IPS DF 6.9 (cell line): ENCODE measurements at places on chromosomes 13 and 19.

- DNase-seq = no peak
- no peaks in the 10 kb centered on the region for H3K36me3 ChIP-seq
- H3K4me3 ChIP-seq = no peak overlapping the region
- peaks cover 2% of the 10 kb centered on the region; the same call in 1 of the 2 replicates for H3K4me1 ChIP-seq
- H3K27me3 ChIP-seq = no peaks in the 10 kb centered on the region
- no peak overlapping the region for H3K27ac ChIP-seq
Observed at GRCh38 chr19:2552859-2553258, 76.9 kb downstream of the GADD45B start.

- no peaks in the 10 kb centered on the region for H3K27me3 ChIP-seq
- no peak overlapping the region for H3K27ac ChIP-seq
- DNase-seq = no peak
- H3K36me3 ChIP-seq = peaks cover 15% of the 10 kb centered on the region
- no peaks in the 10 kb centered on the region for H3K4me1 ChIP-seq
- H3K4me3 ChIP-seq = no peak overlapping the region
Observed at GRCh38 chr19:5893907-5894703, 9.5 kb downstream of the NDUFA11 start.

DNA sequence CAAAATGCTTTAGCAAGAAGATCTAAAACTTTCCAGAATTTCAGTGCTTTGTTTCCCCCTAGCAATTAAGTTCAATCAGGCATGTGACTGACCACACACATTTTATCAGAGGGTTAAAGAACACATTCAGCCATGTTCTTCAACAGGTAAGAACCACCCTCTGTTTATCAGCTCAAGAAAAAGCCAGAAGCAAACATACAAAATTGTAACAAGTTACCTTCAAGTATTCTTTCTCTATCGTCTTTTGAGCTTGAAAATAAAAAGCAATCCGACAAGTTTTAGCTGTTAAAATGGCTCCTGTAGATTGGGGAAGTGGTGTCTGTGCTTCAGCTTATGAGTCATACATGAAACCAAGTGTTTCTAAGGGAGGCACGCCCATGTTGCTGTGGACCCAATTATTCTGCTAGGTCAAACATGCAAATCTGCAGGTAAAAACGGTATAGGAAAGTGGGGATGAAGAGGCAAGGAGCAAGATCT is at the start of gene ELF1:
ELF1 (minus strand) TSS at position 306 of the 477 bp plus-strand sequence. CDS start 37,262 bp downstream, outside the sequence.
- no peaks in the 10 kb centered on the region for H3K36me3 ChIP-seq
- H3K4me3 ChIP-seq = no peak within 1 kb of the TSS
- no peaks in the 10 kb centered on the region for H3K27me3 ChIP-seq
- DNase-seq = no peak

GRCh38 chr13:50616101-50616500 is 227.4 kb downstream of the DLEU7 start:
- no peaks in the 10 kb centered on the region for H3K36me3 ChIP-seq
- no peak overlapping the region for H3K4me3 ChIP-seq
- H3K27ac ChIP-seq = no peak overlapping the region
- H3K27me3 ChIP-seq = no peaks in the 10 kb centered on the region

GRCh38 chr19:16797876-16798275 is 31.3 kb upstream of the SIN3B start:
- DNase-seq = no peak
- no peaks in the 10 kb centered on the region for H3K36me3 ChIP-seq
- H3K27ac ChIP-seq = no peak overlapping the region
- no peaks in the 10 kb centered on the region for H3K27me3 ChIP-seq
- H3K4me1 ChIP-seq = no peaks in the 10 kb centered on the region

DNA sequence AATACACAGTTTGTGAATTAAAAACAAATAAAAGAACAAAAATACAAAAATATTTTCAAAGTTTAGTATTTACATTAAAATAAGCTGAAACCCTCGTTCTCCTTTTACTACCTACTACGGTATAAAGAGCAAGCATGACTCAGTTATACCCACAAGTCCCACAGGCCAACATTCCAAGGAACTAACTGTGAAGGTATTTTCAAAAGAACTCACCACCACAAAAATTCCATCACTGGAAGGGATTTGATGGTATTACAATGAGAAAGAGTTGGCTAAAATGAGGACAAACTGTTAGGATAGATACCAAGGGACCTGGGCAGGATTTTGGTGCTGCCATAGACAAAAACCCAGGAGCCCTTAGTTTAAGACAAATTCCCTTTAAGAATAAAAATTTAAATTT is 122.7 kb downstream of the TBC1D4 start:
- peaks cover 1% of the 10 kb centered on the region; the same call in 1 of the 2 replicates for H3K4me1 ChIP-seq
- H3K4me3 ChIP-seq = no peak overlapping the region
- H3K36me3 ChIP-seq = no peaks in the 10 kb centered on the region
- no peak overlapping the region for H3K27ac ChIP-seq

GRCh38 chr13:41774605-41775218 is 186.2 kb downstream of the VWA8 start:
- DNase-seq = no peak
- no peaks in the 10 kb centered on the region for H3K27me3 ChIP-seq
- H3K36me3 ChIP-seq = no peaks in the 10 kb centered on the region
- H3K4me3 ChIP-seq = no peak overlapping the region
- H3K4me1 ChIP-seq = no peaks in the 10 kb centered on the region

GRCh38 chr19:11264452-11265176 is 2.3 kb upstream of the DOCK6 start:
- H3K4me1 ChIP-seq = peaks cover 2% of the 10 kb centered on the region; the same call in 1 of the 2 replicates
- H3K27ac ChIP-seq = no peak overlapping the region
- no peak for DNase-seq
- H3K27me3 ChIP-seq = no peaks in the 10 kb centered on the region

DNA sequence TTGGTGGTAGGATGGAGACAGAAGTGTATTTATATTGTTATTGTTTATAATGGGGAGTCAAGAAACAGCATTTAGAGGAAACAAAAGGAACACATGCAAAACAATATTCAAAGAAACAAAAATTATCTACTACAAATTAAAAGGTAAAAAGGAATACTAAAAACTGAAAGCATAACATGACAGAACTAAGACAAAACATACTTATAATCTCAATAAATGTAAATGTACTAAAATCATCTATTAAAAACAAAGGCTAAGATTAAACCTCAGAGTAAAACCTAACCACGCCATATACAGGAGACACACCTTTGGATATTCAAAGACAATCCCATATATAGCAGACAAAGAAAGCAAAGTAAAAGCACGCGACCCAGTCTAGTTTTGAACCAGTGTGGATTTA is 273.6 kb downstream of the ABCC4 start:
- H3K36me3 ChIP-seq = no peaks in the 10 kb centered on the region
- no peak for DNase-seq
- no peaks in the 10 kb centered on the region for H3K27me3 ChIP-seq
- H3K4me3 ChIP-seq = no peak overlapping the region
- no peaks in the 10 kb centered on the region; the same call in 1 of the 2 replicates for H3K4me1 ChIP-seq

DNA sequence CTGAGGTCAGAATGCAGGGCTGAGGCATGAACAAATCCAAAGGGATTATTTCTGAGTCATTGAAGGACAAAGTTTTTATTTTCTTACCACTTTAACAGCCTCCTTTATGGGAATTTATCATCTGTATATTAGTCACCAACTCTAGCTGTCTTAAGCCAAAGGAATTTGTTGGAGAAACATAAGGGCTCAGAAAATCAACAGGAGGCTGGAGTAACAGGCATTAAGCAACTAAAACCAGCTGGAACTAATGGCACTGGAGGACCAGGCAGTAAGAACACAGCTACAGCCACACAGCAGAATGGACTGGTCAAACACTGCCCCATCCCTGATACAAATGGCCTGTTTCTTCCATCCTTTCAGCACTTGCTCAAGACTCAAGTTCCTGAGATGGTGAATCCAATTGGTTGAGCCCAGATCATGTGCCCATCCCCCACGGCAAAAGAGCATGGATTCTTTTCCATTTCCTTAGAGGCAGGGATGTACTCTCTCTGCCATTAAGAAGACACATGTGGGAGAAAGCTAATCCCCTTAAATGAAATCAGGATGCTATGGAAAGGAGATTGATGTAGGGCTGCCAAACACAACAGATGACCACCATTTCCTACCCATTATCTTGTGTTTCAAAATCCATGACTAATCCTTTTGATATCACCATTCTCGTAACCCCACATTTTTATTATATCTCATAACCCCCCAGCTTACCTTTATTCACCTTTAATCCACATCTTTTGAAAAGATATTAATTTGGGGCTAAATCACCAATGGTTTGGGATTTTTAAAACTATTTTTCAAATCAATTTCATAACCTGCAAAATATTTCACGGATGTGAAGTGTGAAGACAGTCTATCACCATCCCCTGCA is 157.0 kb upstream of the FNDC3A start:
- H3K36me3 ChIP-seq = no peaks in the 10 kb centered on the region
- peaks cover 1% of the 10 kb centered on the region; the same call in 1 of the 2 replicates for H3K4me1 ChIP-seq
- no peaks in the 10 kb centered on the region for H3K27me3 ChIP-seq
- H3K4me3 ChIP-seq = no peak overlapping the region
- no peak for DNase-seq
- H3K27ac ChIP-seq = no peak overlapping the region

DNA sequence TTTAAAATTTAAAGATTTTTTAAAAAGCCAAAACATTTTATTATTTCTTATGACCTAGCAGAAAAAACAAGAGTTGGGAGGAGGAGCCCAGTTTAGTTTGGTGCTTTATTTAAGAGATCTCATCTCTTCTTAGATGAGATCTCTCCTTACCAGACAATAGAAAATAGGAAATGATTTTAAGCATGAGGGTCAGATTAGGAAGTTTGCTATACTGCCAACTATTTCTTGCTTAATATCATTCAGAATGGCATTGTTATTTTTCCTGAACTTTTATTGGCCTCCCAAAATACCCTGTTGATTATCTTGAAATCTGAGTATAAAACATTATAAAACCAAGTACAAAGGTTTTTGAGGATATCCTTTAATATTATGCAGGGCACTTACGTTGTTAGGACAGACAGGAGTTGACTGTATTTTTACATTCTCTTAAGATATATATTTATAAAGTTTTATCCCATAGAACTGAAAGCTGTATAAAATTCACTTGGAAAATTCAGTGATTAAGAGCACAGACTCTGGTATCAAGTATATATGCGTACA is 56.1 kb downstream of the DNAJC15 start:
- no peak overlapping the region for H3K4me3 ChIP-seq
- no peak overlapping the region for H3K27ac ChIP-seq
- H3K36me3 ChIP-seq = no peaks in the 10 kb centered on the region
- DNase-seq = no peak
- H3K4me1 ChIP-seq = no peaks in the 10 kb centered on the region; the same call in 1 of the 2 replicates

DNA sequence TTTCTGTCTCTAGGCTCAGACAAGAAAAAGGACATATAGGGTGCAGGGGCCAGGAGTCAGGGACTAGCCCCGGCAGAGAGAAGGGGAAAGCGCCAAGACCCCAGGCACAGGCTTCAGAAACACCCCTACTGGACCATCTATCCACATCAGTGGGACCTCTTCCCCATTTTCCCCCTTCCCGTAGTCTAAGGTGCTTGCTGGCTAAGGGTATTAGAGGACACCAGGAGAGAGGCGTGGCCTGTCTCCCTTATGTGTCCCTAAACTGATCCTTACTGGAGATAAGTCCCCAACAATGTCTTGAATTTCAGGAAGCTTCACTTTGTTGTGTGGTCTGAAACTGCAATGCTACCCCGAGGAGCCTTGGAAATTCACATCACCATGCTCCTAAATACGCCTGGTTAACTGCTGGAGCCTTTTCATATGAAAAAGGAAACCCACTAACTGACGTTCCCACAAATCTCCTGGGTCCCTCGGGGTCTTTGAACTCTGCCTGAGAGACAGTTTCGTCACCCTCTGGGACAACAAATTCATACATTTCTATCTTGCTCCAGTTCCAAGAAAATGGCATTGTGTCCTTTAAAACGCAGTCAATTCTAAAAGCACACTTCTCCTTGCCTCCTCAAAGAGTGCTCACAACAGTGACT is 197.7 kb downstream of the COL4A1 start:
- no peaks in the 10 kb centered on the region for H3K27me3 ChIP-seq
- no peak overlapping the region for H3K4me3 ChIP-seq
- H3K27ac ChIP-seq = no peak overlapping the region
- H3K4me1 ChIP-seq = no peaks in the 10 kb centered on the region
- H3K36me3 ChIP-seq = no peaks in the 10 kb centered on the region
- DNase-seq = no peak

GRCh38 chr19:30488191-30488590 is 116.0 kb downstream of the ZNF536 start:
- H3K27me3 ChIP-seq = no peaks in the 10 kb centered on the region
- H3K4me3 ChIP-seq = no peak overlapping the region
- no peaks in the 10 kb centered on the region for H3K4me1 ChIP-seq
- no peak for DNase-seq
- H3K27ac ChIP-seq = no peak overlapping the region

- no peaks in the 10 kb centered on the region for H3K36me3 ChIP-seq
- H3K27ac ChIP-seq = no peak overlapping the region
- H3K4me3 ChIP-seq = no peak overlapping the region
- no peaks in the 10 kb centered on the region for H3K4me1 ChIP-seq
Observed at GRCh38 chr13:83907196-83907989, 25.1 kb upstream of the SLITRK1 start.

- H3K27me3 ChIP-seq = no peaks in the 10 kb centered on the region
- no peaks in the 10 kb centered on the region; the same call in 1 of the 2 replicates for H3K4me1 ChIP-seq
- no peak for DNase-seq
Observed at GRCh38 chr19:40502647-40503319, 36.0 kb downstream of the SPTBN4 start.

GRCh38 chr19:3966051-3967017 is 4.6 kb downstream of the DAPK3 start:
- peaks cover 24% of the 10 kb centered on the region for H3K36me3 ChIP-seq
- no peak for DNase-seq
- H3K27ac ChIP-seq = no peak overlapping the region
- H3K4me3 ChIP-seq = no peak overlapping the region

DNA sequence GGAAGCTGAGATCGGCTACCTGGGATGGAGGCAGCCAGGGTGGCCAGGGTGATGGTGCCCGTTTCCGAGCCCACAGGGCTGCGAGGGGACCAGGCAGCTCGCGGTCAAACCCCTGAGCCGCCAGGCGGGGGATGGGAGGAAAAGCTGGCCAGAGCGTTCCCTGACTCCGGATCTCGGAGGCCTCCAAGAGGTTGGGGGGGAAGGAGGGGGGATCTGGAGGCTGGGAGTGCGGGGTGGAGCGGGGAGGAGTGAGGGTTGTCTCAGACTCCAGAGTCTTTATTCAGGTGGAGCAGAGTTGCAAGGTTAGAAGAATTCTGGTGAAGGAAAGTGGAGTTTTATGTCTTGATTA is 1.1 kb downstream of the CACNG7 start:
- H3K27ac ChIP-seq = no peak overlapping the region
- H3K4me1 ChIP-seq = peaks cover 7% of the 10 kb centered on the region; the same call in 1 of the 2 replicates
- peak overlapping the region; percentile 84; the same call in 1 of the 2 replicates for H3K4me3 ChIP-seq
- no peaks in the 10 kb centered on the region for H3K36me3 ChIP-seq
- DNase-seq = no peak
- H3K27me3 ChIP-seq = peaks cover 3% of the 10 kb centered on the region; the same call in 1 of the 2 replicates
